Activated naive CD8-positive, alpha-beta T cell treated with anti-CD3 and anti-CD28 coated beads, Interleukin-2, amount 10 ng/mL, durations not matched to agents 7 days and 5 days (primary cell): ENCODE measurements at places on chromosomes 6 and 20. TPM values are rescaled to one million over a fixed set of nuclear protein-coding genes. Genes with fewer than 3 reads are reported as not detected.

DNA sequence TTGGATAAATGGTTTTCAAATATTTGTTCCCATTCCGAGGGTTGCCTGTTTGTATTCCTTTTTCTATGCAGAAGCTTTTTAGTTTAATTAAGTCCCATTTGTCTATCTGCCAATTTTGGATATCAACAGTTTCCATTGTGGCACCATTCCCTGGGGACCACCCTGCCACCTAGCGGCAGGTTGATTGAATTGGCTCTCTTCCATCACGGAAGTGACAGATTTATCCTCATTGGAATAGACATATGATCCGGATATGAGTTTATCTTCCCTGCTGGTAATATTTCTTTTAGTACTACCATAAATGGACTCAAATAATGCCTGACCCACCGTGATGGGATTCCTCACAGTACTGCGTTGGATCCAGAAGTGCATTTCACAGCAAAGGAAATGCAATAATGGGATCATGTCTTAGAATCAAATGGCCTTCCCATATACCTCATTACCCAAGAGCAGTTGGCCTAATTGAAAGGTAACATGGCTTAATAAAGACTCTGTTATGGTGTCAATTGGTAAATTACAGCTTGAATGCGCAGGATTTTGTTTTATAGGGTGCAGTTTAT is 327.0 kb downstream of the BMP2 start:
- no peak for DNase-seq

- peak; percentile 54 for DNase-seq
Measured at GRCh38 chr6:139161169-139161568, 26.3 kb downstream of the HECA start.

DNA sequence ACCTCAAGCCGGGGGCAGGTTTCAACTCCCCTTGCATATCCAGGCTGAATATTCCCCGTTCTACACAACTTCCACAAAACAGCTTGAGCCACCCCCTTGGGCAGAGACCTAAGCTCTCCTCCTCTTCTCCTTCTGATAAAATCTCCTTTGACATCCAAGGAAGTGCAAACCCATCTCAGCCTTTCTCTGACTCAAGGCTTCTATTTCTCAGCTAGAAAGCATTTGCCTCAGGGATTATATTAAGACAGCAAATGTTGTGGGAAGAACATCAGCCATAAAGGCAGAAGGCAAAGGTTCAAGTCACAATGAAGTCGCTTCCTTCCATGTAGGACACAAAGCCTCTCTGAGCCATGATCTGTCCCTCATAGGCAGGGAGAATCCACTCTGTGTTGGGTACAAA is 386.6 kb upstream of the ARID1B start:
- no peak for DNase-seq

DNA sequence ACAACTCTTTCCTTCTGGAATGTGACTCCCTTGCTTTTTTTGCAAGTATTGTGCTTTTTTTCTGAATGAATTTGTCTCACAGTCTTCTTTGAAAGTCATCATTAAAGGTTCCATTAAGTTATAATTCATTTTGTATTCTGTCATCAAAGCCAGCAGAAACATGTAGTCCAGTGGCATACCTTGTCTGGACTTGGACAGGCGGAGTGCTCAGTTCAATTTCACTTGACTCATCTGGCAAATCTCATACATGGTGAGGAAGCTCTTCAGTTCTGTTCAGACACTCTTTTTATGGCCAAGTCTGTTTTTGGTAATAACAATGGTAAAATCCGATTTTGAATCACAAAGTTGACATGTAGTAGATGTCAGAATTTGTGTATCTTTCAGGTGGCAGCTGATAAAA is 260.8 kb upstream of the OPRM1 start:
- no peak for DNase-seq

DNA sequence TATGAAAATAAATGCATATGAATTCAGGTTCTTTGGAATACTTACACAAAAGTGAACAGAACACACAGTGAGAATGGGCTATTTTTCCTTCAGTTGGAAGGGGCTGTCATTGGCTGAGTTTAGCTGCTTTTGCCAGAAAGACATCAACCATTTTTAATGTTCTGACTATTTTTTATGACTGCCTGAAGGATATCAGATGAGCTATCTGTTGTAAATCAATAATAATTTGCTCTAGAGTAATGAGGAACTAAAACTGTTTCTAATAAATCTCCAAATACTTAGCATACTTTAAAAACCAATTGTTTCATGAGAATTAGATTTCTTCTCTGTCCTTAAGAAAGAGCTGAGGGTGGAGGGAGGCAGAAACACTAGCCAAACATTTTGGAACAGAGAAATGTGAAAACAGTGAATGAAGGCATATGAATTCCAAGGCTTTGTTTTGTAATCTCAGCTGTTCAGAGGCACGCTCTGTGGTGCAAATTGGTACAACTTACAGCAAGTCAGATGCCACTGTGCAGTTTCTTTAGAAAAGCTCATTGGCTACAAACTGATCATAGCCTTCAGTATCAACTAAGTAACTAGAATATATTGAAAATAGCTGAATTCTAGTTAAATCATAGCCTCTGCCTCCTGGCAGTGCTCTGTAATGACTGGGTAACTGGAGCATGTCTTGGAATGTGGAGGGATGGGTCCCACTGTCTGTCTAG is 228.9 kb upstream of the JAG1 start:
- DNase-seq, result no peak

The MAFB gene
- 2.4 TPM for total RNA-seq

The SLC44A4 gene
- not detected for total RNA-seq

The OR2J1 gene
- not detected for total RNA-seq

The CCM2L gene
- total RNA-seq, result not detected
